ENCODE measurements at places on chromosomes 7 and 10.

GRCh38 chr10:23892296-23892695 lies 316.6 kb upstream of the KIAA1217 start:
- DNase-seq, result no peak

DNA sequence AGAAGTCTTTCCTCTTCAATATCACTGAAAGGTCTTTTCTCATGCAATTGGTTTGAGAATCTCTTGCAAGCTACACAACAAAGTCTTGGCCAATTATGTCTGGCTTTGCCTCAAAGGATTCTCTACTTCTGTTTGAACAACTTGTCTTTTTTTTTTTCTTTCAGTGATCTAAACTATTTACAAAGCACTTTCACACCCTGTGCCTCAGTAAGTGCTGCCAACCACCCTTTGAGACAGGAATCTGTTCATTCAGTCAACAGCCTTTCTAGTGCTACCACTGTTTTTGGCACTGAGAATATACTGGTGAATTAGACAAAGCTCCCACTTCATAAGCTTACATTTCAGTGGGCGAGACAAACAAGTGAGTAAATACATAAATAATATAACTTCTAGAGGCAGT lies 26.9 kb upstream of the SDK1 start:
- no peak for DNase-seq

- DNase-seq, result no peak
Observed at GRCh38 chr10:109773288-109774120, 149.8 kb downstream of the XPNPEP1 start.

DNA sequence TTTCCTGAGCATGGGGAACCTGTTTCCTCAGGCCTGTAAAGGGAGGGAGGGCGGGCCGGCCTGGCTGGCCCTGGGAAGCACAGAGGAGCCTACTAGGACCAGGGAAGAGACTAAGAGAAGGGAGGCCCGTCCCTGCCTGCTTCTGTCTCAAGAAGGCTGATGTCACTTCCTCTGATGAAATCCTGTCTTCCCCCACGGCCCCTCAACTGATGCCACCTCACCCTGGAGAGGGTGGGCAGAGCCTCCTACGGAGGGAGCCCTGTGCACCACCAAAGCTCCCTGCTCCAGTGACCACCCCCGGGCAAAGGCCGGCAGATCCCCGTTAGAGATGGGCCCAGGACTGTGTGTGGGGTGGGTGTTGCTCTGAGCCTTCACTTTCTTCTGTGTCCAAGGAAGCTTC lies 1.0 kb upstream of the PILRA start:
- DNase-seq, result no peak

DNA sequence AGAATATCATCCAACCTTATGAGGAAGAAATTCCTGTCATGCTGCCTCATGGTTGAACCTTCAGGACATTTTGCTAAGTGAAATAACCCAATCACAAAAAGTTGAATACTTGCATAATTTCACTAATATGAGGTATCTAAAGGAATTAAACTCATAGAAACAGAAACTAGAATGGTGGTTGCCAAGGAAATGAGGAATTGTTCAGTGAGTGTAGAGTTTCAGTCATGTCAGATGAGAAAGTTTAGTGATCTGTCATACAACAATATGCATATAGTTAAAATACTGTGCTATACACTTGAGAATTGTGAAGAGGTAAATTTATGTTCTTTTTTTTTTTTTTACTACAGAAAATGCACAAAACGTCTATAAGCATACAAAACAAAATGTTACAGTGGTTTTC lies 60.7 kb downstream of the R3HCC1L start:
- DNase-seq, result no peak

GRCh38 chr10:67076144-67076543 lies 150.3 kb downstream of the LRRTM3 start:
- no peak for DNase-seq
